ENCODE measurements at places on chromosomes 1 and 21.

- DNase-seq = no peak
Observed at GRCh38 chr1:23816906-23817305, 8.3 kb downstream of the HMGCL start.

GRCh38 chr21:21046063-21046462 is 47.9 kb downstream of the NCAM2 start:
- DNase-seq = no peak

- no peak for DNase-seq
Observed at GRCh38 chr1:77876884-77877283, 11.5 kb upstream of the NEXN start.

DNA sequence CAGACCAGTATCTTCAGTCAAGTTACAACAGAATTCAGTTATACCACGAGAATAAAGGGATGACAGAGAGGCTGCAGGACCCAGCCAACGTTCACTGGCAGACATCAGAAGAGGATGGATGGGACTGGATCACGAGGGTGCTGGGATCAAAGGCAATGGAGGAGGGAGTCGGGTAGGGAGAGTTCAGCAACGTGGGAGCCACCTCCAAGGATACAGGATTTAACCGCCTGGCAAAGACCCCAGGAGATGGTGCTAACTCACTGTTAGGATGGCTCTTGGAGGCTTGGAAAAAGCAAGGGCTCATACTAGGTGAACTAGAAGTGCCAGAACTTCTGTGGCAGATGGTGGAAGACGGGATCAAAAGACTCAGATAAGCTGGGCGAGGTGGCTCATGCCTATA is 99.1 kb upstream of the DISP3 start:
- DNase-seq = no peak

- DNase-seq = no peak
Observed at GRCh38 chr1:59730759-59731478, 83.8 kb upstream of the HOOK1 start.

DNA sequence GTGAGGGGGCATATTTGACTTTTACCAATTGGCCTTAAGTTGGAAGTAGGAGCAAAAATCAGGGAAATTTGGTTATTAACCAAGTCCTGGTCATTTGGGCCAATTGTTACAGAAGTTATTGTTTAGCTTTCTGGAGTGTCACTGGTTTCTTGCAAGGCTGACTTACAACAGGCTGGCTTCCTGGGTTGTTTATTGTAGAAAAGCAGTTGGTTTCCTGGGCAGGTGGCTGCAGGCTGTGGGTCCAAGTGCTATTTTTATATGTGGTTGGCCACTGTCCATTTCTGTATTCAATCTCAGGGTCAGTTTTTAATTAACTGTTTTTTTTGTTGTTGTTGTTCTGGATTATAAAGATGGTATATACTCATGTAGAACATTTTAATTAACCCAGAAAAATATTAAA is 174.1 kb downstream of the KCNJ6 start:
- no peak for DNase-seq

- DNase-seq = no peak
Observed at GRCh38 chr1:11068600-11069473, 9.0 kb upstream of the SRM start.

DNA sequence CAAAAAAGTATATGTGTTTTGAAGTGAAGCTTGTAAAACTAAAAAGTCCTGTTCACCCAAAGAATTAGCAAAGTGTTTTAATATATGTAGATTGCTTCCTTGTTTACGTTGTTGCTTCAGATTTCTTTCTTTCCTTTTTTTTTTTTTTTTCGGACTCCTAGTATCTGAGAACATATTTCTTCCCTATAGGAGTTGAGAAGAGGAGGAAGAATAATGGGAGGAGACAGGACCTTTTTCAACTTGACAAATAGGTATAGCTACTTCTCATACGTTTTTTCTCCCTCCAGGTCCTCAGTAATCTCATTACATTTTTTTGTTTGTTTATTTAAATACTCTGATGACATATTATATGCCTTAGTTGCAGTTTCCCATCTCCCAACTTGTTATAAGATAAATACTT is 8.9 kb downstream of the DISP1 start:
- DNase-seq = no peak

DNA sequence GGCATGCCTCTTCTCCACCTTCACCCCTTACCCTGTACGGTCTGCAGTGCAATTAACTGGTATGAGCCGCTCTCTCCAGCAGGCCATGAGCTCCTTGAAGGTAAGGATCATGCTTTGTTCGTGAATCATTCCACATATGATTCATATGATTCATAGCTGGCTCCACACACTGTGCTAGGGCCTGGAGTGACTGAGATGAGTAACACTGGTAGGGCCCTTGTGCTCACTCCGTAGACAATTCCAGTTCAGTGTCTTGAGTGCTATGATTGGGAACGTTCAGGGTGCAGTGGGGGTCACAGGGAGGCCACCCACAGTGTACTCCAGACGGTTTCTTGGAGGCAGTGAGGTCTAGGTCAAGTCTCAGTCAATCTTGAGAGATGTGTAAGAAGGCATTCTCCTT is 239.8 kb downstream of the LMX1A start:
- no peak for DNase-seq

- DNase-seq = no peak
Observed at GRCh38 chr1:244210884-244211558, 159.9 kb downstream of the ZBTB18 start.

DNA sequence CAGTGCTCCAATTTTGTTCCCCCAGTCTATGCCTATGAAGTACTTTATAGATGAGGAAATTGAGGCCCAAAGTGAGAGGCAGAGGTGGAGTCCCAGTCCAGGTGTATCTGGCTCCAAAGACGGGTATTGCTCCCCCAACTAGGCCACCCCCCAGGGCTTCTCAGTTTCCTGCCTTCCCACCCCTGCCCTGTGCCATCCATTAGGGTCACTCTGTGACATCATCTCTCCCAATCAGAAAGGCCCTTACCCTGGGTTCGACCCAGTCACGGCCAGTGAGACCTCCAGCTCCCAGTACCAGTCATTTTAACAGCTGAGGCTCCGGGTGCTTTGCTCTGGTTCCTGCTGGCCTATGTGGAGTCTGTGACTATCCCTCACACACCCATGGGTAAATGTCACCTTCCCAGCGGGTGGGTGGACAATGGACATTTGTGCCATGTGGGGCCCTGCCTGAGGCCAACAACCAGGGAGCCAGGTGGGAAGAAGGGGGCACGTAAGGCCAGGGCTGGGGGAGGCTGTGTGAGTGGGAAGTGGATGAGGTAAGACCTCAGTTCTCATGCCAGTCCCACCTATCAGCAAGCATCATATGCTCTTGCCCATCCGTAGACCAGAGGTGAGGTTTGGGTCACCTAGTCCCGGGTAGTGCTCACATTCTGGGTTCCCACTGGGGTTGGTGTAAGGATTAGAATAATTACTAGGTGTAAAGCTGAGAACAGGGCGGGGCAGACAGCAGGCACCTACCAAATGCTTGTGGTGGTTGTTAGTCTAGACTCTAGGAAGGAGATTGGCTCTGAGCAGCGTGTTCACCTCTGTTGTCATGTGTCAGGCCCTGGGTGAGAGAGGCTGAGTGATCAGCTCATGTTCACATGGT is 685.9 kb downstream of the MATN1 start:
- DNase-seq = no peak

- no peak for DNase-seq
Observed at GRCh38 chr1:68358439-68358838, 91.3 kb downstream of the RPE65 start.

DNA sequence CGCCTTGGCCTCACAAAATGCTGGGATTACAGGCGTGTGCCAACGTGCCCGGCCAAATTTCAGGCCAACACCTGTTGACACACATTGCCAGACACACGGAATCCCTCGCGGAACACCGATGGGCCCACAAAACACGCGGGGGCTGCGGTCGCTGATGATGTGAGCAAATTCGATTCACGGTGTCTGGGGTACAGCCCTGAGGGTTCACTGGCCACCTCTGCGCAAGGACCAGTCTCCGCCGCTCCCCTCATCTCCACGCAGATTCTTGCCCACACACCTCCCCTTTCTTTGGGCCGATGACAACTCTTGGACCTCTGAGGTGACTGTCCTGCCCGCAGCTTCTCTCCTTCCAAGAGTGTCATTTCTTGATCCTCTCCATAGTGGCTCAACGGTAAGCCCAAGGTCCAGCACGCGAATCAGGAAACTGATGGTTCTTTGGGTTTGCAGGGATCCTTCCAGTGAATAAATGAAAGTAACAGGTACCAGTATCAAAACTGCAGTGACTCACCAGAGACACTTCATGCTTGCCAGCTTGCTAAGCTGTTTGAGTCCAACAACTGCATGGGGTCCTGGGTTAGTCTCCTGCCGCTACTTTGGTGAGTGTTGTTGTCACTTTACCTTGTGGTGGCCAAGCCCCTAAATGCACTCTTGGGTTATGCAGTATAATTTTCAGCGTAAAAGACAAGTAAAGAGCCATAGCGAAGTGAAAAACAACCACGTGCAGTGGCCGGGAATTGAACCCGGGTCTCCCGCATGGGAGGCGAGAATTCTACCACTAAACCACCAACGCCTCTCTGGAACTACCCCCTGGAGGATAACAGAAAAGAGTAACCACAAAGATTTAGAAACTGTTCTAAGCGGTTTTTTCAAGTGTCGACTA is 11.0 kb upstream of the RNU1-3 start:
- peak; percentile 26 for DNase-seq

DNA sequence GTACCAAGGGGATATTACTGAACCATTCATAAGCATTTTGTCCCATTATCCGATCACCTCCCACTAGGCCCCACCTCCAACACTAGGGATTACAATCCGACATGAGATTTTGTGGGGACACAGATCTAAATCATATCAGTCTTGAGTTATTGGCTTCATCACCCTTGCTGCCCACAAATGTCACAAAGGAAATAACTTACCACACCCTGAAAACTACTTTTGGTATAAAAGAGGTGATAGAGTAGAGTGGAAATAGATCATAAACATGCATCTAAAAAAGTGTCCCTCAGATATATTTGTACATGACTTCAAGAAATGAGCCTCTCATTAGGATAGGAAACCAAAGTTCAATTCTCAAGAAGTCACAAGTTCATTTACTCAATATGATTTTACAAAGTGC is 22.6 kb upstream of the FCRL3 start:
- DNase-seq = no peak

DNA sequence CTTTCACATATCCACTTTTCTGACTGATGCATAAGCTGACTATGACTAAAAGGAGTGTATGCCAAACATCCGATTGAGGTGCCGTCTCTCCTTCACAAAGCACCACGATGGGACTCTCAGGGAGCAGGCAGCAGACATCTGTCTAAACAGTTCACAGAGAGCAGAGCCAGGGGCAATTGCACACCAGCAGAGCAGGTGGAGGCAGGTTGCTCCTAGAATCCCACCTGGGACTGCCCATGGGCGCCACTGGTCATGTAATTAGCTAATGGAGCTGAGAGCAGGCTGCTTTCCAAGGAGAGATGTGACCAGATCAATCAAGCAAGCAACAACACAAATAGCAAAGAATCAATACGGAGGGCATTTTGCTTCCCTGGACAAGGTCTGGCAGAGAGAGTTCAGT is 30.5 kb upstream of the COA6 start:
- no peak for DNase-seq

DNA sequence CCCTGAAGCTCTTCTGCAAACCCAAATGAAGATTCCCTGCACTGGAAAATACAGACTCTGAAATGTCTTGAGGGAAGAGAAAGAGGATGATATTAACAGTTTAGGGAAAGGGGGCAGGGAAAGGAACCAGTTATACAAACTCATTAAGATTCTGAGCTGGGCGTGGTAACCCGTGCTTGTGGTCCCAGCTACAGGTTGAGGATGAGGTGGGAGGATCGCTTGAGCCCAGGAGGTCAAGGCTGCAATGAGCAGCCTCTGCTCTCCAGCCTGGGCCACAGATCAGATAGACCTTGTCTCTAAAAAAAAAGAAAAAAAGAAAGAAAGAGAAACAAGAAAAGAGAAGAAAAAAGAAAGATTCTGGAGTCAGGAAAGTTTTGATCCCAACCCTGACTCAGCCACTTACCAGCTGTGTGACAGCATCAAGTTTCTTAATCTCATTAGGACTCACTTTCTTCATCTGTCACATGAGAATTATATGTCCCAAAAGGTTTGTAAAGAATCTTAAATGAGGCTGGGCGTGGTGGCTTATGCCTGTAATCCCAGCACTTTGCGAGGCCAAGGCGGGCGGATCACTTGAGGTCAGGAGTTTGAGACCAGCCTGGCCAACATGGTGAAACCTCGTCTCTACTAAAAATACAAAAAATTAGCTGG is 53.9 kb downstream of the OPTC start:
- DNase-seq = no peak

GRCh38 chr1:85838238-85838637 is 130.0 kb upstream of the ZNHIT6 start:
- no peak for DNase-seq

DNA sequence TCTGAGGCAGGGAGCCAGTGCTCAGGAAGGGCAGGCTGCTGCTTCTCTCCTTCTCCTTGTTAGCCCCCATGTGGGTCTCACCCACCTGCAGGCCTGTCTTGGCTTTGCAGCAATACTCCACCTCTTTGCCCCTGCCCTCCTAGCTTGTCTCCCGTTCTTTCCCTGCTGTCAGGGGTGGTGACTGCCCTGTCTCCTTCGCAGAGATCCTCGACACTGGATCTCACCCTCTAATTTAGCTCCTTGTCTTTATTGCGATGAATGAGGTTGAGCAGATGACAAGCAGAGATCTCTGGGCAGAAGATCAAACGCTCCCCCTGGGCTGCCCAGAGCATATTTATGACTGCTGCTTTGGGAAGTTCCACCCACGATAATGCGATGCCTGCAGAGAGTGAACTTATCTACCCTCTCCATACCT is 199.2 kb downstream of the ROR1 start:
- no peak for DNase-seq

DNA sequence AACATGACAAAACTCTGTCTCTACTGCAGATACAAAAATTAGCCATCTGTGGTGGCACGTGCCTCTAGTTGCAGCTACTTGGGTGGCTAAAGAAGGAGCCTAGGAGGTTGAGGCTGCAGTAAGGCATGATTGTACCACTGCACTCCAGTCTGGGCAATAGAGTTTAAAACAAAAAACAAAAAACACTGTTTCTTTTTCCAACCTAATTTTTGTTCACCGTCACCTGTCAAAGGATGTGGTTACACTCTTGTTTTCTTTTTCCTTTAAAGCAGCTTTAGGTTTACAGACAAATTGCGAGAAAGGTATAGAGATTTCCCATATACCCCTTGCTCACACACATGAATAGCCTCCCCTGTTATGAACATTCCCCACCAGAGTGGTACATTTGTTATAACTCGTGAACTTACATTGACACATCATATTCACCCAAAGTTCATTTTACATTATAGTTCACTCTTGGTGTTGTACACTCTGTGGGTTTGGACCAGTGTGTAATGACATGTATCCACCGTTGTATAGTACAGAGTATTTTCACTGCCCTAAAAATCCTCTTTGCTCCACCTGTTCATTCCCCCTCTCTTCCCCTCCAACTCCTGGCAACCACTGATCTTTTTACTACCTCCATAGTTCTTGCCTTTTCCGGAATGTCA is 26.2 kb downstream of the SMG7 start:
- no peak for DNase-seq

- DNase-seq = no peak
Observed at GRCh38 chr1:221418346-221418745, 323.5 kb downstream of the DUSP10 start.

GRCh38 chr1:44536357-44537209 is 131.5 kb downstream of the RNF220 start:
- DNase-seq = no peak
